ENCODE measurements at places on chromosomes 4 and X.

GRCh38 chr4:13968723-13969122 is 341.2 kb upstream of the BOD1L1 start:
- DNase-seq: no peak

DNA sequence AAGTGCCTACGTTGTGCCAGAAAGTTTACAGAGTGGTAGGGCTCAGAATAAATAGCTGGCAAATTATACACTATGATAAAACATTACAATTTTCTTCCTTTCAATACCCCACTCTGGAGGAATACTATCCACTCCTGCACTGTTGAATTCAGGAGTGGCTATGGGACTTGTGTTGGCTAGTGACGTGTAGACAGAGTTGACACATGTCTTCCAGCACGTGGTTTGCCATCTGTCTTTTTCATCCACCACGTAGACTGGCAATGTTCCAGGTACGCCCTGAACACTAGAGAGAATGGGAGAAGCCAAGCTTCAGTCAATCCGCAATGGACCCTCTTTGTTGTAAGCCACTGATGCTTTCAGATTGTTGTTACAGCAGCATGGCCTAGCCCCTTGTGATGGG is 168.8 kb upstream of the RBPJ start:
- DNase-seq: no peak

DNA sequence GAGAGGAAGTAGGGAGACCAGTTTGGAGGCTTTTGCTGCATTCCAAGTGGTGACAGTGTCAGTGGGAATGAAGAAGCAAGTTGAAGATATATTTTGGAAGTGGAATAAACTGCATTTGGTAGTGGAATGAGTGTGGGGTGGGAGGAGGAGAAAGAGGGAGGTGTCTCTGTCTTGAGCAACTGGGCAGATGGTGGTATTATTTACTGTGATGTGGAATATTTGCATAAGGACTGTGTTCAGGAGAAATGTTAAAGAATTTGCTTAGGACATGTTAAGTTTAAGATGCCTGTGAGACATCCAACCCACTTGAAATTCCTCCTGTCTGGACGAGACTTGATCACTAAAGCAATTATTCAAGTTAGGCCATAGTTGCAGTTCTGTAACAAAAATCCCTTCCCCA is 448.9 kb upstream of the AMOT start:
- no peak for DNase-seq

DNA sequence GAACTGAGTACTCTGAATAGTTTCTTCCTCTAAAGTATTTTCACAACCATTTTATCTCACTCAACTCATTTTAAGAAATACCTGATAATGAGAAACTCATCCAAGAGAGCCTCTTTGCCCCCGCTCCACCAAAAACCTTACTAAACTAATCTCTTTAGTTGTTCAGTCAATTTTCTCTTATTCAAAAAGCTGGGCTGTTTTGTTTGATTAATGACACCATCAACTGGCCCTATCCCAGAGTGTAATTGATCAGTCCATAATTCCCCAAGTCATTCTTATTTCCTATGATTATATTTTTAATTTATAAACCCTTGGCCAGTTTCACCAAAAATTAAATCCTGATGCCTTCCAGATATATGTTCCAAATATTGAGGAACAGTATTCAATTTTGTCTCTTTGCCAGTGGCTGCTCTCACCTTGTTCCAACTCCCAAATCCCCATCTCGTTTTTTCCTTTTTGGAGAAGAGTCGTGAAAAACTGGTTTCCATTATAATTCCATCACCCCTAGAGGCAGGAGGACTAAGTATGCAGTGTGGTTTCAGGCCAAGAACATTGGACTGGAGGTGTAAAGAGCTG is 10.4 kb downstream of the LIMCH1 start:
- no peak for DNase-seq

- no peak for DNase-seq
These were observed 743.8 kb downstream of the FAT4 start for GRCh38 chr4:126058596-126058995.
